ENCODE measurements at places on chromosomes 1 and 21. TPM values are rescaled to one million over a fixed set of nuclear protein-coding genes. Genes with fewer than 3 reads are reported as not detected.

- DNase-seq = no peak
Measured at GRCh38 chr21:27734146-27734545, 767.3 kb upstream of the ADAMTS5 start.

- no peak for DNase-seq
Measured at GRCh38 chr1:17189632-17189990, 15.3 kb upstream of the PADI1 start.

DNA sequence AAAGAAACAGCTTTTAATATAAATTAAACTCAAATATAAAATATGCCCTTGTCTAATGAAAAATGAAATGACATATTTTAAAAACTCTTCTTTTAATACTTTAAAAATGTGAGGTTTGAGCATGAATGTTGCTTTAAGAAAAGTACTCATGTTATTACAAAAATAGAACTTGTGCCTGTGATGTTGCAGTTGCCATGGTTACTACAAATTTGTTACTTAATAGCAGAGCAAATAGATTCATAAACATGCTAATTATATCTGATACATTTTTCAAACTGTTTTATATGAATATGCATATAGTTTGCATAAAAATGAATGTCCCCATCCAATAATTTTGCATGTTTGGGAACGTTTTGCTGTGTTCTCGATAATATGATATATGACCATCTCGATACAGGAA is 152.3 kb upstream of the DPYD start:
- DNase-seq = no peak

The DHRS3 gene
- 4.3 TPM for total RNA-seq

- no peak for DNase-seq
Measured at GRCh38 chr21:34571994-34572393, 42.9 kb downstream of the RCAN1 start.

DNA sequence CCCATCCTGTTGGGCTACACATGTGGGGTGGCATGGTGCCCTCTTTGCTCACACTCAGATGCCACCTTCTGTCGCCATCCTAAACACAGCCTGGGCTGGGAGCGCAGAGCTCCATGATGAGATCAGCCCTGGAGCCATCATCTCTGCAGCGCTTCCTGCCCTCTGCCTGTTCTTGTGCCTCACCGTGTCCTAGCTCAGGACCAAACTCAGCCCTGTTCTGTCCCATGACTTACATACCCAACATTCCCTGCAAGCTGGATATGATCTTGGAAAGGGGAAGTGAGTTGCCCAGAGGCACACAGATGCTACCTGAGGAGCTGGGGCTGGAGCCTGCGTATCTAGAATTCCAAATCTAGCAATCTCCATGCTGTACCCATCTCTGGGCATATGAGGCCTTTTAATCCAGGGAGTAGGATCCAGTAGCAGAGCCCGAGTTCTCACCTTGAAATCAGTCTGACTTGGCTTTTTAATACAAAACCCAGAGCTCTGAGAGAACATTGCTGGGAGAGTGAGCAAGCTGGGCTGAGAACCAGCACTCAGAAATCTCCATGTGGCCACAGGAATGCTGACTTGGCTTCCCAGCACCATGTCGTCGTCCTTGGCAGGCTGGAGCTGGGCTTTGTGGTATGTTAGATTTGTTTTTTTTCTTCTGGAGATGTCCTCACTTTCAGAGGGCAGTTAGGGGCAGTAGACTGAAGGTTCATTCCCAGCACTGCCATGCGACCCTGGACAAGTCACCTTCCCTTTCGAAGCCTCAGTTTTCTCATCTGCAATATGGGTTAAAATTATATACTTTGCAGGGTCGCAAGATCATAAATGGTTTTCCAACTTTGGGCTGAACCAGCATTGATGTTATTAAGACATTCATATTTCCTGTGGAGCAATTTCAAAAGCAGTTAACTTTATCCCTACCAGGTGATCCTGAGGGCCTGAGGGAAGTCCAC is 2.6 kb downstream of the ALPL start:
- DNase-seq = no peak

GRCh38 chr1:86541859-86542258 is 5.0 kb upstream of the CLCA4 start:
- no peak for DNase-seq

The NOTCH2 gene
- 66.6 TPM for total RNA-seq

DNA sequence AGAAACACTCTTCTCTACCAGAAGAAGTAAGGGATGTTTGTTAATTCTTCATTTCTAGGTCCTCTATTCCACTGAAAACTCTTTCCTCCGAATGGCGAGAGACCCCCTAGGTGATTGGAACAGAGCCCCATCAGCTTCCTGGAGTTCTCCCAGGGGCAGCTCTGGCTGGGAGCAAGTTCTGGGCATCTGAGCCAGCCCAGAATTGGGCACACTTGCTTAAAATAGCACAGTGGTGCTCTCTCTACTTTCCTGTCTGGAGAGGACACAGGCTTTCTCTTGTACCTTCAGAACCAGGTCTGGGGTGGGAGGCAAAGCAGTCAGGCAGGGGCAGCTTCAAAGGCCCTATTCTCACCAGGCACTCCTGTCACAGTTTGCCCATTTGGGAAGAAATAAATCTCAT is 83.2 kb upstream of the CNTN2 start:
- no peak for DNase-seq

DNA sequence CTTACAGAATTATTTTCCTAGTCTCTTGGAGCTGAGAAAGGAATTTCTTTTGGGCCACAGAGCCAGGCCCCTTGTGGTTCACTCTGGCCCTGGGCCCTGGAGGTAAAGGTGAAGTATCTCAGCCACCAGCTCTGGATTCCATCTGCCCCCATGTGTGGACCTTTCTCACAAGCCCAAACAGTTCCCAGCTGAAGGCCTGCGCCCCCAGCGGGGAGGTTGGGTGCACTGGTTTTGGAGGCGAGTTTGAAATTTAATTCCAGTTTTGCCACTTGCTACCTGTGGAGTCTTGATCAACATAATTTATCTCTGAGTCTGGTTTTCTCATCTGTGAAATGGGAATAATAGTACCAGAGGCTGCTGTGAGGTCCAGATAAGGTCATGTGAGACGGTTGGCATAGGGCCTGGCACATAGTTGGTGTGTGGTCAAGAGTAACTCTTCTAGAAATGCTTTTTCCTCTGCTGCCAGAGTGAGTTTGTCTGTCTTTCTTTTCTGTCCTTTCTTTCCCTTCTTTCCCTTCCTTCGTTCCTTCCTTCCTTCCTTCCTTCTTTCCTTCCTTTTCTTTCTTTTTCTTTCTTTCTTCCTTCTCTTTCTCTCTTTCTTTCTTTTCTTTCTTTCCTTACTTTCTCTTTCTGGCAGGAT is 6.1 kb downstream of the AGTRAP start:
- DNase-seq = no peak

The NBPF10 gene
- total RNA-seq = 0.71 TPM

The DMBX1 gene
- total RNA-seq = 0.06 TPM

The HAPLN2 gene
- total RNA-seq = 0.65 TPM

The SLC2A5 gene
- not detected for total RNA-seq

DNA sequence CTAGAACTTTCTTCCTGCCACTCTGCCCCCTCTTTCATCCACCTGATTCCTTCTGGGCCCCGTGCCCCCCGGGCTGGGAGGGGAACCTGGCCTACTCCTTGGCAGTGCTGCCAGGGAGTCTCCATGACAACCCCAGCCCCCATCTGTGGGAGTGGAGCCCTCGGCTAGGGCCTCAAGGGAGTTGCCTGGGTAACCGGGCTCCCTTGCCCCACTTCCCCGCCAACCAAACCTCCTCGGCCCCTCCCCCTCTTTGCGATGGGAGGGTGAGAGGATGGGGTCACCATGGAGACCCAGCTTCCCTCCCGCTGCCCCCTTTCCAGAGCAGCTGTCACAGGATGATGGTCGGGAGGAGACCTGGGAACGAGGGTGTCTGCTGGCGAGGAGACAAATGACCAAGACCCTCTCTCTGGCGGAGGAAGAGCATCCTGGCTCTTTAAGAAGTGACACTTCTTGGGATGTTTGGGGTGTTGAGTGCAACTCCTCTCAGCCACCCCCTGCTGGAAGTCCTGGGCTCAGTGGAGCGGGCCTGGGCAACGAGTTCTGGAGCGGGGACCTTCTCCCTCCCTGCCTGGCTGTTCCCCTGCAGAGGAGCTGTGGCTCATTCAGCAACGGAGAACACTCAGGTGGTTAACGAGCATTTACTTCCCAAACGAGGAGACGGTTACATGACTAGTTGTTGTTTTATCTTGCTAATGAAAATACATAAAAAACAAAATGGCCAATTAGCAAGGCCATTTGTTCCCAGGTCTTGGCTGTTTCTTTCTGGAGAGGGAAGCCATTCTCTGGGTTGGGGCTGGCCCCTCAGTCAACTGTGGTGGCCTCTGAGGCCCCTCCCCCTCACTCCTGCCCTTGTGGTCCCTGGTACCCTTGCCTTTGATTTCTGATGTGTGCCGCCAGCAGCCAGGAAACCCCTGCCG is 82.8 kb downstream of the UBIAD1 start:
- DNase-seq = peak; percentile 62

The GBP7 gene
- total RNA-seq = not detected

GRCh38 chr1:96721416-96722160 is at the start of gene PTBP2:
Gene PTBP2 (plus strand): TSS chr1:96721784. CDS start chr1:96721865, 81 bp downstream.
- peak; percentile 94 for DNase-seq
